ELF-1 (cell line): ENCODE measurements at places on chromosomes 1 and 21.

- no peak for DNase-seq
Measured at GRCh38 chr1:110243574-110243973, 33.5 kb downstream of the KCNC4 start.

- DNase-seq: peak; percentile 53
Measured at GRCh38 chr1:12477936-12478611, 139.9 kb downstream of the DHRS3 start.

- DNase-seq: peak; percentile 40
Measured at GRCh38 chr1:84997667-84998600, 1.0 kb upstream of the MCOLN2 start.

DNA sequence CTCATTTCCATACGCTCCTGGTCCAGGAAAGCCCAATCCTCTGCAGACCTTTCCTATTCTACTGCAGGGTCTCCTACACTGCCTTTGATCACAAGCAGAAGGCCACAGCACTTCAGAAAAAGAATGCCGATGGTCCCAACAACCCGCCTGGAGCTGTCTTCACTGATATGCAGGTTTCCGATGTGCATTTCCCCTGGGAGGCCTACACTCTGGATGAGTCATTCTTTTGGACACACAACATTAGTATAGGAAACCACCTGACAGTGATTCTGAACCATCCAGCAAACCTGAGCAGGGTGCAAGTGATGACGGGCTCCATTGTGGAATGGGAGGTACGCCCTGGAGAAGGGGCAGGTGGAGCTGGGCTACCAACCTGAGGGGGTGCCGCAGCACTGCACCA, 15.0 kb downstream of the PCAT6 start:
- peak; percentile 41 for DNase-seq

DNA sequence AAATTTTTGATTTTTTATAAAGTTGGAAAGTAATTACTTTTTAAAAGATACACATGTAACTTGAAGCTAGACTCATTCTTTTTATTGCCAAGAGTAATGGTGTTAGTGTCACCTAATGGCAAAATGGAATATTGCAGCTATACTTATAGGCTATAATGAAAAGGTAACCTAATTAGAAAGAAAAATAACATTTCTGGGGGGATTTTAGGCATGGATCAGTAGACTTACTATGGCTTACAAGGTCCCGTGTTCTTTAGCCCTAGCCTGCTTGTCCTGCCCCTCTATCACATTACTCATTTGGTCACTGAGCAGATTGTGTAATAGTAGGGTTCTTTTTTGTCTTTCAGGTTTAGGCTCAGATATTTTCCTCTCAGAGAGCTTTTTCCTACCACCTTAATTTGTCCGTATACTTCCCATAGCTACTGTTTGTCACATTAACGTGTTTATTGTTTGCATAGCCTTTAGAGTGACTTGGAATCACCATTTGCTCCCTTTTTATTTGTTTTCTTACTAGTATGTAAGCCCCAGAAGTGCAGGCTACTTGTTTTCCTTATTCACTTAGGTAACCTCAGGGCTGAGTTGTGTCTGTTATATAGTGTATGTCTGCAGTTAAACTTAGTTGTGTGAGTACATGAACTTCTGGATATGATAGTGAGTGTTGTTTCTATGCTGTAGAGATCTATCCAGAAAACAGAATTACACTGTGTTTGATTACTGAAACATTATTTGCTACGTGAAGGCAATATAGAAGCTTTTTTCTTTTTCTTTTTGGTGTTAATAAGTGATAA, 58.7 kb downstream of the RABGAP1L start:
- no peak for DNase-seq
